Nephron progenitor cell (in vitro differentiated cells): ENCODE measurements at places on chromosomes 3 and 15.
A peak's percentile ranks its signal among the peaks of the same experiment; 100 is the strongest.

GRCh38 chr15:66008940-66009562 is 139.8 kb downstream of the RAB11A start:
- peaks cover 44% of the 10 kb centered on the region for H3K27me3 ChIP-seq
- no peak overlapping the region for H3K4me3 ChIP-seq
- H3K36me3 ChIP-seq, result no peaks in the 10 kb centered on the region
- no peak for DNase-seq
- no peak overlapping the region for H3K27ac ChIP-seq

DNA sequence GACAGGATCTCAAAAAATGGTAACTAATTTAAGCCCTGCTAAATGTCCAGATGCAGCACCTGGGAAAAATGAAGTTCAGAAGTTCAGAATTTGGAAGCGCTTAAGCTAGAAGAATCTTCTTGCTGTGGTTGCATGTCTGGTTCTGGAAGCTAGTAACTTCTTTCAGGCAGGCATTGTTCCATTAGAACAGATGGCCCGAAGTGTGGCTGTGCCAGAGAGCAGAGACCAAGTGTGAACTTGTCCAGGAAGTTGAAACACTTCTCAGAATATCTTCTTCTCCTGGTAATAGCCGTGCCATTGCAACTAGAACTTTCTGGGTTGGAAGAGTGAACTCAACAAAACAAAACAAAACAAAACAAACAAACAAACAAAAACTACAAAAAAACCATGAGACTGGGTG is 80.0 kb downstream of the MITF start:
- peaks cover 19% of the 10 kb centered on the region for H3K4me1 ChIP-seq
- H3K4me3 ChIP-seq, result no peak overlapping the region
- no peak for DNase-seq
- H3K27ac ChIP-seq, result no peak overlapping the region
- H3K27me3 ChIP-seq, result peaks cover 3% of the 10 kb centered on the region

DNA sequence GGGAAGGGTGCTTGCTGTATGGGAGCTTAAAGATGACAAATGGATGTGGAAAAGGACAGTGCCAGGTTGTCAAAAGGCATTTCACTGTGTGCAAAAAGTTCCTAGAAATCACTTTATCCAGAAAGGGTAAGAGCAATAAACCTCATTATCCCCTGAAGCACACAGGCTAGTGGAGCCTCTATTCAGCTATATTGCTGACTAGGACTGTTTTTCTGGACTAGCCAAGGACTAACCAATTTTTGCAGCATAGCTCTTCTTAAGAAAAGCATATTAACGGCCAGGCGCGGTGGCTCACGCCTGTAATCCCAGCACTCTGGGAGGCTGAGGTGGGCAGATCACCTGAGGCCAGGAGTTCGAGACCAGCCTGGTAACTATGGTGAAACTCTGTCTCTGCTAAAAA is 64.8 kb downstream of the MLH1 start:
- H3K27me3 ChIP-seq, result no peaks in the 10 kb centered on the region
- H3K4me3 ChIP-seq, result no peak overlapping the region
- H3K4me1 ChIP-seq, result no peaks in the 10 kb centered on the region
- DNase-seq, result no peak
- peaks cover 77% of the 10 kb centered on the region for H3K36me3 ChIP-seq

DNA sequence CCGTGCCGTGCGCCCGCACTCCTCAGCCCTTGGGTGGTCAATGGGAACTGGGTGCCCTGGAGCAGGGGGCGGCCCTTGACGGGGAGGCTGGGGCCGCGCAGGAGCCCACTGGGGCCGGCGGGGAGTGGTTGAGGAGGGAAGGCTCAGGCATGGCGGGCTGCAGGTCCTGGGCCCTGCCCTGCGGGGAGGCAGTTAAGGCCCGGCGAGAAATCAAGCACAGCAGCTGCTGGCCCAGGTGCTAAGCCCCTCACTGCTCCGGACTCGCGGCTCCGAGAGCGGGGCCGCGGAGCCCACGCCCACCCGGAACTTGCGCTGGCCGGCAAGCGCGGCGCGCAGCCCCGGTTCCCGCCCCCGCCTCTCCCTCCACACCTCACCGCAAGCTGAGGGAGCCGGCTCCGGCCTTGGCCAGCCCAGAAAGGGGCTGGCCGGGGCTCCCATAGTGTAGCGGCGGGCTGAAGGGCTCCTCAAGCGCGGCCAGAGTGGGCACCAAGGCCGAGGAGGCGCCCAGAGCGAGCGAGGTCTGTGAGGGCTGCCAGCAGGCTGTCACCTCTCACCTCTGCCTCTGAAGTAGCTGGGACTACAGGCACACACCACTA is 7.8 kb downstream of the GP9 start:
- peaks cover 19% of the 10 kb centered on the region for H3K4me1 ChIP-seq
- no peak overlapping the region for H3K27ac ChIP-seq
- no peak for DNase-seq
- H3K36me3 ChIP-seq, result no peaks in the 10 kb centered on the region
- H3K27me3 ChIP-seq, result peaks cover 16% of the 10 kb centered on the region

GRCh38 chr3:52225452-52226228 is at the start of gene TLR9:
TLR9 (minus strand) TSS chr3:52225645; CDS start chr3:52225529, 116 bp downstream.
- H3K4me3 ChIP-seq, result no peak within 1 kb of the TSS
- H3K4me1 ChIP-seq, result peaks cover 19% of the 10 kb centered on the region
- H3K27ac ChIP-seq, result no peak within 1 kb of the TSS
- peaks cover 4% of the 10 kb centered on the region for H3K36me3 ChIP-seq
- DNase-seq, result no peak
- peaks cover 3% of the 10 kb centered on the region for H3K27me3 ChIP-seq

- no peak overlapping the region for H3K4me3 ChIP-seq
- H3K36me3 ChIP-seq, result no peaks in the 10 kb centered on the region
- no peak overlapping the region for H3K27ac ChIP-seq
- no peaks in the 10 kb centered on the region for H3K27me3 ChIP-seq
Observed at GRCh38 chr3:16570113-16570512, 35.1 kb downstream of the DAZL start.

DNA sequence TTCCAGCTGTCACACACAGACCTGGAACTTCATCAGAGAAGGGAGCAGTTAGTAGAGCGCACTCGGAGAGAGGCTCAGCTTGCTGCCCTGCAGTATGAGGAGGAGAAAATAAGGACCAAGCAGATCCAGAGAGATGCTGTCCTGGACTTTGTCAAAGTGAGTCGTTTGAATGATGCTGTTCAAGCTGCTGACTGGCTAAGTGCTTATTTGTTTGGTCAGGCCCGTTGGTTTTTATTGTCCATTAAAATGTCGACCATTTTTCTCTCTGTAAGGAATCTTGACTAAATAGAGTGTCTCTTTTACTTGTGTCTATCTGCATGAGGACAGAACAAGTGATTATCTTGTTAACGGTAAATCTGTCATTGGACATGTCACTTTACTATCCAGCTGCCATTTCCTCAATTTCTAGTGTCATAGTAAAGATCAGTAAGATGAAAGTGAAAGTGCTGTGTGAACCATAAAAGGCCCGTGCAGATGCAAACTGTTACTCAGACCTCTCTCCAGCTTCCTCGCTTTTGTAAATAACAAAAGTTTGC is 56.9 kb downstream of the LRCH3 start:
- peaks cover 87% of the 10 kb centered on the region for H3K36me3 ChIP-seq
- no peaks in the 10 kb centered on the region for H3K27me3 ChIP-seq

GRCh38 chr3:134472831-134473230 is 13.0 kb downstream of the ANAPC13 start:
- peaks cover 6% of the 10 kb centered on the region for H3K36me3 ChIP-seq
- no peak for DNase-seq
- no peaks in the 10 kb centered on the region for H3K27me3 ChIP-seq
- H3K27ac ChIP-seq, result no peak overlapping the region
- H3K4me3 ChIP-seq, result no peak overlapping the region

- no peaks in the 10 kb centered on the region for H3K4me1 ChIP-seq
- H3K27ac ChIP-seq, result no peak overlapping the region
- no peak overlapping the region for H3K4me3 ChIP-seq
- peaks cover 38% of the 10 kb centered on the region for H3K27me3 ChIP-seq
- DNase-seq, result no peak
- H3K36me3 ChIP-seq, result no peaks in the 10 kb centered on the region
Observed at GRCh38 chr15:44798826-44799225, 62.5 kb downstream of the TRIM69 start.

- no peak overlapping the region for H3K27ac ChIP-seq
- no peaks in the 10 kb centered on the region for H3K36me3 ChIP-seq
- no peak for DNase-seq
- H3K4me3 ChIP-seq, result no peak overlapping the region
- no peaks in the 10 kb centered on the region for H3K4me1 ChIP-seq
- no peaks in the 10 kb centered on the region for H3K27me3 ChIP-seq
Observed at GRCh38 chr3:75982151-75982550, 196.8 kb upstream of the ZNF717 start.

GRCh38 chr3:16801223-16801622 is 83.5 kb upstream of the PLCL2 start:
- no peak for DNase-seq
- H3K27ac ChIP-seq, result no peak overlapping the region
- H3K27me3 ChIP-seq, result no peaks in the 10 kb centered on the region
- H3K4me3 ChIP-seq, result no peak overlapping the region

- DNase-seq, result no peak
- peaks cover 16% of the 10 kb centered on the region for H3K4me1 ChIP-seq
- H3K36me3 ChIP-seq, result no peaks in the 10 kb centered on the region
- no peak overlapping the region for H3K27ac ChIP-seq
Observed at GRCh38 chr3:123783050-123783689, 101.0 kb downstream of the MYLK start.

DNA sequence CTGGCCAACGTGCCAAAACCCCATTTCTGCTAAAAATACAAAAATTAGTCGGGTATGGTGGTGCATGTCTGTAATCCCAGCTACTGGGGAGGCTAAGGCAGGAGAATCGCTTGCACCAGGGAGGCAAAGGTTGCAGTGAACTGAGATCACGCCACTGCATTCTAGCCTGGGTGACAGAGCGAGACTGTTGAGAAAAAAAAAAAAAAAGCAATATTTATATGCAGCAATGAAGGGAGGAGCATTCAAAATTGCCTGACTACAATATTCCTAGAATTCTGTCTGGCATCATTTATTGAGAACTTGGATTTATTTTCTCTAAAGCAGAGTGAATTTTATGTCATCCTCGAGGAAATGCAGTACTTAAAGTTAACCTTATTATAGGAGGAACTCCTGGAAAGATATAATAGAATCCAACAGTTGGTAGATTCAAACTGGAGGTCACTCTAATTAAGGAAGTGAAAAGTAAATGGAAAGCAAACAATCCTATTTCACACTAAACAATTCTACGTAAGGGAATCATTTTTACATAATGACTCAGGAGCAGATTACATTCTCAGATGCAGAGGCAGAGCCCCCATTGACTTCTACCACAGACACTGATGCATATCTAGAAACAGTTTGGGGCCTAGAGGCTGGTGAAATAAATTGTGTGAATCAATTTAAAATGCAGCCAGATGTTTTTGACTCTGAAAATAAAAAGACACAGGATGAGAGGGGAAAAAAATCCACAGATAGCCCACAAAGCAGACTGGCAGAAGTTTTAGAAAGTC is 82.1 kb upstream of the FHIT start:
- no peaks in the 10 kb centered on the region for H3K36me3 ChIP-seq
- DNase-seq, result no peak
- H3K4me1 ChIP-seq, result no peaks in the 10 kb centered on the region
- no peak overlapping the region for H3K4me3 ChIP-seq

DNA sequence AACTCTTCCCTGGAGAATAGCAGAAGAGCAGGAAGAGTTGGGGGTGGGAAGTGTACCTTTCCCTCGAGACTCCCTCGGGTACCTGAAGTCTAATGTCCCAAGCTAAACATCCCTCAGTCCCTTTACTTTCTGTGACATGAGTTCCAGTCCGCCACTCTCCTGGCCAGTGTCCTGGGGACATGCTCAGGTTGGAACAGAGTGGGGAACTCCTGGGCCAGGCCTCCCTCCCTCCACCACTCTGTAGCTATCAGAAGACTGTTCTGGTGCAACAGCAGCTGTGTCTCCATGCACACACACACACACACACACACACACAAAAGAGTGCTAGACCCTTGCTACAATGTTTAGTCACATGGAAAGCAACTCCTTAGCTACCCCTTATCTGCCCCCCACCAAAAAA is 155.0 kb upstream of the HES1 start:
- peak overlapping the region; percentile 39 for H3K27ac ChIP-seq
- no peaks in the 10 kb centered on the region for H3K36me3 ChIP-seq

DNA sequence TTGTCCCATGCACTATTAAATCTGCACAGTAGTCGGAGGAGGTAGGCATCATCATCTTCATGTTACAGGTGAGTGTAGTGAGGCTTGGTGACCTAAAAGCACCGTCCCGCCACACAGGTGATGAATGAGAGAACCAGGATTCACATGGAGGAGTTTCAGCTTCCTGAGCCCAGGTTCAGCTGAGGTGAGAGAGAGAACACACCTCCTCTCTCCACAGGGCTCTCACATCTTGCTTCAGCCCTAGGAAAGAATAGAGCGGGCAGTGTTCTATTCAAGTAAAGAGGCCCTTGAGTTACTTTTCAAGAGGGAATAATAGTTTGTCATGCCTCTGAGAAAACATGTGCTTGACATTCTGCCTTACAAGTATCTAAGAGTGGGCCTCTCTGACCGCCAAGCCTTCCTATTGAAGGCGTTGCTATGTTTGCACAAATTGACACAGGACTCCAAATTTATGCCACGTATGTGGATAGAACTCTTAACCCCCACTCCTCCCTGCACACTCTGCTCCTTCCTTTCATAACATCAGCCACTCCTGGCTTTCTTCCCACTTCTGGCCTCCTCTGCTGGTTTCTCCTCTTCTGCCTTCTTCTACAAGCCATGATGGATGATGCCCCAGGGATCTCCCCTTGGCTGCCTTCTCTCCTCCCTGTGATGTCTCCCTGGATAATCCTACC is 138.3 kb upstream of the ABHD17C start:
- no peak for DNase-seq
- H3K4me3 ChIP-seq, result no peak overlapping the region
- peaks cover 19% of the 10 kb centered on the region for H3K4me1 ChIP-seq
- H3K36me3 ChIP-seq, result peaks cover 37% of the 10 kb centered on the region
- H3K27ac ChIP-seq, result no peak overlapping the region

GRCh38 chr15:40550341-40551037 is 14.4 kb downstream of the CCDC32 start:
- no peak overlapping the region for H3K4me3 ChIP-seq
- H3K27ac ChIP-seq, result no peak overlapping the region
- DNase-seq, result no peak
- H3K27me3 ChIP-seq, result peaks cover 2% of the 10 kb centered on the region
- peaks cover 30% of the 10 kb centered on the region for H3K36me3 ChIP-seq

DNA sequence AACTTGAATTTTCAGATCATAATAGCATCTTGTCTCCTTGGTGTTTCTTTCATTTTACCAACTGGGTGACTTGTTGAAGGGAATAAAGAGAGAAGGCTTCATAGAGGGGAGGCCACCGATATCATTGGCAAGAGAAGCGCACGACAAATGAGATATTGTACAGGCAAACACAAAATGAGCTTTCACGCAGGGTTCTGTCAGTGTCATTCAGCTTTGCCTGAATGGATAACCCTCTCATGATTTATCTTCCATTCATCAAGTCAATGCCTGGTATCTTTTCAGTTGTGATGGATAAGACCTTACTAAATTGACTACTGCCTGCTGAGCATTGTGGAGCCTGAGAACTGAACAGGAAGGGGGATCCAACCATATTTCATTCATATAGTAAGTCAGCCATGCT is 188.6 kb upstream of the EPHA3 start:
- H3K27ac ChIP-seq, result no peak overlapping the region
- H3K27me3 ChIP-seq, result no peaks in the 10 kb centered on the region
- H3K4me1 ChIP-seq, result no peaks in the 10 kb centered on the region
- no peak overlapping the region for H3K4me3 ChIP-seq
